ENCODE measurements at places on chromosomes 13 and 19. TPM values are rescaled to one million over a fixed set of nuclear protein-coding genes. Genes with fewer than 3 reads are reported as not detected.

The IGLON5 gene
- 12.6 TPM for total RNA-seq

The FFAR1 gene
- total RNA-seq, result not detected

The DHDH gene
- 2.2 TPM for total RNA-seq

The BRME1 gene
- 8.8 TPM for total RNA-seq

The ZNF229 gene
- total RNA-seq, result 6.6 TPM

The MYO1F gene
- total RNA-seq, result 0.18 TPM

The PRSS57 gene
- not detected for total RNA-seq

The CEACAM7 gene
- not detected for total RNA-seq

The MYH14 gene
- 2.1 TPM for total RNA-seq

The PPAN gene
- total RNA-seq, result 51.0 TPM

The C1QTNF9B gene
- 0.33 TPM for total RNA-seq

The TNNI3 gene
- 78.6 TPM for total RNA-seq

The C2CD4C gene
- 4.1 TPM for total RNA-seq

The PROSER3 gene
- total RNA-seq, result 14.8 TPM

The MISP gene
- 0.18 TPM for total RNA-seq

The NRTN gene
- 28.2 TPM for total RNA-seq

The FPR1 gene
- total RNA-seq, result not detected

The SLC1A6 gene
- total RNA-seq, result 1.4 TPM

The KLF1 gene
- 2.2 TPM for total RNA-seq

The ADAT3 gene
- total RNA-seq, result 16.3 TPM

The CEACAM20 gene
- total RNA-seq, result not detected

The KCTD15 gene
- 161 TPM for total RNA-seq

The POSTN gene
- total RNA-seq, result 5.1 TPM

The EDNRB gene
- total RNA-seq, result 8.4 TPM

The F2RL3 gene
- 0.67 TPM for total RNA-seq

The NDUFA3 gene
- 104 TPM for total RNA-seq

All from cardiac muscle cell (in vitro differentiated cells and primary cell).